Activated CD4-positive, alpha-beta T cell treated with anti-CD3 and anti-CD28 coated beads for 4 hours (primary cell): ENCODE measurements at places on chromosomes 4 and X.

GRCh38 chrX:20789103-20789502, 522.4 kb upstream of the RPS6KA3 start:
- no peak for DNase-seq

GRCh38 chrX:56232221-56233082, at the start of gene KLF8:
Gene KLF8 (plus strand): TSS chrX:56232356. CDS start chrX:56233335, 979 bp downstream.
- peak; percentile 22 for DNase-seq

GRCh38 chr4:40180356-40180755, 16.5 kb upstream of the RHOH start:
- DNase-seq, result no peak

DNA sequence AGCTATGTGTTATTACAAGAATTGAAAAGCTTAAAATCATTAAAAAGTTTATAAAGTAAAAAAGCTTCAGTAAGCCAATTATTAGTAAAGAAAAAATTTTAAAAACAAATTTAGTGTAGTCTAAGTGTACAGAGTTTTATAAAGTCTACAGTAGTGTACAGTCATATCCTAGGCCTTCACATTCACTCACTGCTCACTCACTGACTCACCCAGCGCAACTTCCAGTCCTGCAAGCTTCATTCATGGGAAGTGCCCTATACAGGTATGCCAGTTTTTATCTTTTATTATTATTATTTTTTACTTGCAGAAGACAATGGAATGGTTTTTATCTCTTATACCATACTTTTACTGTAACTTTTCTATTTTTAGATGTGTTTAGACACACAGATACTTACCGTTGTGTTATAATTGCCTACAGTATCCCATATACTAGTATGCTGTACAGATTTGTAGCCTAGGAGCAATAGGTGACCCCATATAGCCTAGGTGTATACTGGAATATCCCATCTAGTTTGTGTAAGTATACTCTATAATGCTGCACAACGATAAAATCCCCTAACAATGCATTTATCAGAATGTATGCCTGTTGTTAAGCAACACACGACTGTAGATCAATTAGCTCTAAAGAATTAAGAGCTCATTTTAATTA, 230.7 kb downstream of the DCLK2 start:
- DNase-seq, result no peak

- DNase-seq, result no peak
These were observed 45.5 kb downstream of the ETNPPL start for GRCh38 chr4:108717386-108717785.

- no peak for DNase-seq
These were observed 79.0 kb downstream of the CPE start for GRCh38 chr4:165457793-165458192.

DNA sequence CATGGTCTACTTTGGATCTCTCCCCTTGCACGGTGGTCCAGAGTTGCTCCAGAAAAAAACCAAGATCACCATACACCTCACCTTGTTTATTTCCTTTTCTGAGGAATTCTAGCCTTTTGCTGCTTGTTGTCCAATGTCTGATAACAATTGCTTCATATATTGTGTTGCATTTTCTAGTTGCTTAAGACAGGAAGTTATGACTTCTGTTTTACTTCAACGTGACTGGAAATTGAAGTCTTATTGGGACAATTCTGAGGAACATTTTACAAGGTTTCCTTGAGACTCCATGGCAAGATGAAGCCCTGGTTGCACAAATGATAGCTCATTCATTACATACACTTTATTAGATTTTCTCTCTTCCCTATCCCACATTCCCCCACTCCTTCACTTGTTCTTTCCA, 5.2 kb downstream of the CXCL1 start:
- DNase-seq, result no peak

DNA sequence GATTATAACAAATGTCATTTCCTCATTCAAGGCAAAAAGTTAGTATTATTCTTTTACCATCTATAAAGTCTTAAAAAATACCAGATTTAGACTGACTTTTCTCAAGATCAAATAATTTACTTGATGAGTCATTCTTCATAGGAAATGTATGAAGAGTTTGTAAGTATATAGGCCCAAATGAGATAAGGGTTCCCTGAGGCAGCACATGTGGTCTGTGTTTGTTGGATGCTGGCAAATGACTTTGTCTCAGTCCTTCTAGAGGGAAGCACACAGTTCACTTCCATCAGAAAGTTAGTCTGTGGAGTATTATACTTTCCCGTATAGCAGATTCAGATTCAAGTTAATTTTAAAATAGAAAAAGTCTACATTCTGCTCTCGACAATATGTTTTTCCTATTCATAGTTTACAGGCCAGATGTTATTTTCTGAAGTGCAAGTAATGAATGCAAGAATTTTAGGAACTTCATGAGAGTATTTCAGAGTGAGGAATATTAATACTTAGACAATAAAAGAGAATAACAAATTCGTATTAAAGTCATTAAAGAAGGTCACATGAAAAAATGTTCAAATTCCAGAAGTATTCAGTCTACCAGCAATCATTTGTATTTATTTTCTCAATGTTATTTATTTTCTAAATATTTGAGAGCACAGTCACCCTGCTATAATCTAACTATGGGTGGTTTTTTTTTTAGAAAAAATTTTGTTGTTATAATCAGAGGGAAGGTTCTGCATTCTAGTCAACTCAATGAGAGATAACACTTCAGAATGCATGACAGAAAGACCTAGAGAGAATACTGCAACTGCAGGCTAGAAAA, 601.8 kb upstream of the ZFP42 start:
- DNase-seq, result no peak

GRCh38 chrX:137236837-137237236, 203.0 kb upstream of the GPR101 start:
- DNase-seq, result no peak

- DNase-seq, result no peak
These were observed 12.6 kb downstream of the TAF1 start for GRCh38 chrX:71378732-71379131.

- no peak for DNase-seq
These were observed 84.8 kb upstream of the C1QTNF7 start for GRCh38 chr4:15343000-15343399.

DNA sequence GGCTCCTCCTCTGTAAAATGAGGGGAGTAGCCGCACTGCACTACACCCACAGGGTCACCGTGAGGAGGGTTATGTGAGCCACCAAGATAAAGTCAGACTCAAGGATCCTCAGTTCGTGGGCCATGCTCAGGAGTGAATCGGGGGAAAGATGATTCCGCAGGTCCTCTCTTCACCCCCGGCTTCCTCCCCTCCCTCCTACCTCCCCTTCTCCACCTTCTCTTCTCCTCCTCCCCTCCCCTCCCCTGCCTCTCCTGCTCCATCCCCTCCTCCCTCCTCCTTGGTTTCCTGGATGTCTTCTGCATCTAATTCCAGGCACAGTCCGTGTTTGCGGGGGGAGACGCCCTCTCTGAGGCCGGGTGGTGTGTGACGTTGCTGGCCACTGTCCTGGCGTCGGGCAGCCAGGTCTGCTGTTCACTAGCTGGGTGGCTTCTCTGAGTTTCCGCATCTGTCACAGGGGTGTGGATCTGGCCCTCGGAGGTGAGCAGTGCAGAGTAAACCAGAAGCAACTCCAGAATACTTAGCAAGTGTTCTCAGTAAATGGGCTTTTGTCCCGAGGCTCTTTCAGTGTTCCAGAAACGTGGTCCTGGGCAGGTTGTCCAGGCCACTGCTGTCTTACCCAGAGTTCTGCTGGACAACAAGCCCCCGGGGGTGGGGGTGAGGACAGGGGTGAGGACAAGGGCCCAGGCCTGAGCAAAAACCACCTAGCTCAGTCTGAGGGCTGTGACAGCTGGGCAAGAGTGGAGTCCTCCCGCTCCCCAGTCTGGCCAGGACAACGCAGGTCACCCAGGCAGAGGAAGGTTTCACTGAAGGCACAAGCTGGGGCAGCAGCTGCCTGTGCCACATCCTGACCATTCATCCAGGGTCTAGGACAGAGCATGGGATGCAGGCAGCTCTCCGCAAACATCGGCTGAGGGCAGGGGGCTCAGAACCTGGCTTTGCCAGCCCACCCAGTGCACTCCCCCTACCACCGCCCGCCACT, 92.4 kb downstream of the PPP2R2C start:
- no peak for DNase-seq

DNA sequence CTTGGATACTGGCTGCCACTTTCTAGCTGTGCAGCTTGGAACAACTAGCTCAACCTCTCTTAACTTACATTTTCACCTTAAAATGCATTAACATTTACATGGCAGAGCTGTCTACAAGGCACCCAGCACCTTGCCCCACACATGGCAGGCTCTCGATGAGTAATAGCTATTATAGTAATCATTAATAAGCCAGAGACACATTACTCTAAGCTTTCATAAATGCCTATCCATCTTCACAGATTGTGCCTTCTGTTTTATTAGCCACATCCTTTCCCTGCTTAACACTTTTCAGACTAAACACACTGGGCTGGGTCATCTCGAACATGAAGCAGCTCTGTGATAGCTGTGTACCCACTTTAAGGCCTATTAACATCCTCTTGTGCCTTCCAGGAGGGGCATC, 83.8 kb upstream of the UCP1 start:
- DNase-seq, result no peak

GRCh38 chrX:38211891-38212635, 8.6 kb downstream of the SRPX start:
- no peak for DNase-seq

DNA sequence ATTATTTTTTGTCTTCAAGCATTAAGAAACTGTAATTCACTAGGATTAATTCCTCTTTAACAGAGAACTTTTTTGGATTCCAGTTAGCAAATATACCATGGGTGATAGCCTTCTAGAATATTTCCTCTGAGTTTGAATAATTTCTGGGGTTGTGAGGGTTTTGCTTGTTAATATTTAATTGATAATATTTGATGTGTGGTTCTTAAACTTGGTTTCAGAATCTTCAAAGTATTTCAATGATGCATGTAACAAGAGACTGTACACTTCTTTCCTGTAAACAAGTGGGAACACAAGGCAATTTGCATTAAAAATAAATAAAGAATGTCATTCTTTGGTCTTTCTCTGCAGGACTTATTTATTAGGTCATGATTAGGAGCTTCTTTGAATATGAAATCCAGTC, 9.5 kb upstream of the C4orf51 start:
- no peak for DNase-seq

GRCh38 chr4:133620555-133620954, 471.5 kb downstream of the PCDH10 start:
- DNase-seq, result no peak

GRCh38 chr4:175790083-175790482, 22.0 kb downstream of the GPM6A start:
- DNase-seq, result no peak

DNA sequence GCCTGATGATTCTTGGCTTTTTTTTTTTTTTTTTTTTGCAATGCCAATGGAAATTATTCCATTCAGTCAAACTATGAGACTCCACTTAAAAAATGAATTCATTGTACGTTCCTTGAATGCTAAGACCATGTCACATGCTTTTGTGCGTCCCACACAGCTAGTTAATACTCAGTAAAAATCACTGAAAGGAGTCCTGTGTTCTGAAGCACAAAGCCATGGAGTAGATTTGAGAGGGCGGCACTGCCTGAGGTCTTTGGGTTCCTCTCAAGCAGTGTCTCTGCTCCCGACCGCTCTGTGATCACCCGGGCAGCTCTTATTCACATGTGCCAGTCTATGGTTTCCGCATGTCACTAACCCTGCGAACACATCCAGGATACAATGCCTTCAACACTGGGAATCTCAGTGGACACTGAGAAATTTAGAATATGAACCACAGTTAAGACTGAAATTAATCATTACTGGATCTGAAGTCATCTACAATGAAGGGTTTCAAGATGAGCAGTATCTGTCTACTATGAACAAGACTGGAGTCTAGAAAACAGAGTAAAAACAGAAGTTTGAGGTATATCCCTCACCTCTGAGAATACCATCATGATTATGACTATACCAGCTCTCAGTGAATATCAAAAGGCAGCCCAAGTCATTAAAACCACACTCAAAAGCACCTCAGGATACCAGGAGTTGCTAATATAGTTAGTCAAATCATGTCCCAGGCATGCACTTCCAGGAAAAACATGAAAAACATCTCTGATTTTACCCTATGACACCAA, 193.0 kb downstream of the MGST2 start:
- DNase-seq, result no peak
